Left renal pelvis (tissue), 4 donors: ENCODE measurements at places on chromosomes 1 and 21. TPM values are rescaled to one million over a fixed set of nuclear protein-coding genes. Genes with fewer than 3 reads are reported as not detected.

The KRTAP21-2 gene
- not detected for polyA plus RNA-seq

- DNase-seq: no peak
These were observed 11.8 kb upstream of the ATF3 start for GRCh38 chr1:212596798-212597197.

GRCh38 chr1:221631556-221631955 is 110.3 kb downstream of the DUSP10 start:
- no peak for DNase-seq

GRCh38 chr1:101310506-101310905 is 73.7 kb downstream of the S1PR1 start:
- no peak for DNase-seq

DNA sequence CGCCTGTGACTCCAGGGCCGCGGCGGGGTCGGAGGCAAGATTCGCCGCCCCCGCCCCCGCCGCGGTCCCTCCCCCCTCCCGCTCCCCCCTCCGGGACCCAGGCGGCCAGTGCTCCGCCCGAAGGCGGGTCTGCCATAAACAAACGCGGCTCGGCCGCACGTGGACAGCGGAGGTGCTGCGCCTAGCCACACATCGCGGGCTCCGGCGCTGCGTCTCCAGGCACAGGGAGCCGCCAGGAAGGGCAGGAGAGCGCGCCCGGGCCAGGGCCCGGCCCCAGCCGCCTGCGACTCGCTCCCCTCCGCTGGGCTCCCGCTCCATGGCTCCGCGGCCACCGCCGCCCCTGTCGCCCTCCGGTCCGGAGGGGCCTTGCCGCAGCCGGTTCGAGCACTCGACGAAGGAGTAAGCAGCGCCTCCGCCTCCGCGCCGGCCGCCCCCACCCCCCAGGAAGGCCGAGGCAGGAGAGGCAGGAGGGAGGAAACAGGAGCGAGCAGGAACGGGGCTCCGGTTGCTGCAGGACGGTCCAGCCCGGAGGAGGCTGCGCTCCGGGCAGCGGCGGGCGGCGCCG is at the start of gene SIM2:
TSS of gene SIM2 (plus strand) at position 135 of the 565 bp plus-strand sequence. CDS start 632 bp downstream, outside the sequence.
- no peak for DNase-seq

- no peak for DNase-seq
These were observed 107.9 kb downstream of the S1PR1 start for GRCh38 chr1:101344745-101345144.

- no peak for DNase-seq
These were observed 80.6 kb upstream of the GFI1 start for GRCh38 chr1:92567211-92567868.

The TESK2 gene
- 5.6 TPM for polyA plus RNA-seq

DNA sequence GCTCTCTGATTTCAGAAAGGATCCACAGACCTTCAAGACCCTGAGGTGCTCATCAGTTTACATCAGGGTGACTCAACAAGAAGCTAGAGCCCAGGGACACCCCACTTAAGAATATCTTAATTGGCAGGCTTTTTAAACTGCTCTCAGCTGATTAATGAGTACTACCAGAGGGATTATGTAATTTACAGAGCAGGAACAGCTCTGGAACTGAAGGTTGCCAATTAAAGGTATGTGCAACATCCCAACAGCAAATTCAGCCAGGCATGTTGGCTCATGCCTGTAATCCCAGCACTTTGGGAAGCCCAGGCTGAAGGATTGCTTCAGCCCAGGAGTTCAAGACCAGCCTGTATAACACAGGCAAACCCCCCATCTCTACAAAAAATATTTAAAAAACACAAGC is 295.7 kb downstream of the SETD4 start:
- DNase-seq: no peak

The CLCA1 gene
- polyA plus RNA-seq: not detected

- DNase-seq: no peak
These were observed 83.4 kb upstream of the ADGRL4 start for GRCh38 chr1:79089946-79090345.

The RPS6KC1 gene
- polyA plus RNA-seq: 29.8 TPM

GRCh38 chr1:15328351-15329103 is 81.2 kb upstream of the EFHD2 start:
- no peak for DNase-seq

- no peak for DNase-seq
These were observed 5.4 kb downstream of the TRIM62 start for GRCh38 chr1:33176362-33176850.

DNA sequence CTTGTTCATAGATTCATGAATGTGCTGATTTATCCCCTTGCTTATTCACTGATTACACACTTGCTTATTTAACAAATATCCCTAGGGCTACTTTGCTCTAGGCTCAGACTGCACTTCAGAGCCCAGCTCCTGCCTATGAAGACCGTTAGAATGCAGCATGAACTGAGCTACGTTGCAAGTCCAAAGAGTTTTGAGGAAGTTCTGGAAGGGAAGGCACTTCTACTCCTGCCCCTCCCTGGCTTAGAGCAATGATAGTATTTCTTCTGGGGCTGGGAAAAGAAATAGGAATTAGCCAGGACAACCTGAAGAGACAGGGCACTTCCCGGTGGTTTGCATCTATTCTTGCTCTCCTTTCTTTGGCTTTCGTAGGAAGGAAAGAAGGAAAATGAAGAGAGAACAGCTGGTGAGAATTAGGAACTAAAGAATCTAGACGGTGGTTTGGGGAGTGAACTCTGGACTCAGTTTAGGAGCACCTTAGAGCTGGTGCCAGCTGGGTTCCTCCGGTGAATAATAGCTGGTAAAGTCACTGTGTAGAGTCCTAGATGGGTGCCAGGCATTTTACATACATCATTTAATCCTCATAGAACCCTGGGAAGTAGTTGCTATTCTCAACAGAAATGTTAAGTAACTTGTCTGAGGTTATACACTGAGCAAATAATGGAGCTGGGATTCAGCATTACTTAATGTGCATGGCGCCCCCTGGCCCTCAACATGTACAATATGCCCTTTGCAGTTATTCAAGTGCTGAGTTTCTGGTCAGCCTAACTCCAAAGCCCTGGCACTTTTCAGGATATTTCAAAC is 65.9 kb downstream of the NDUFS5 start:
- no peak for DNase-seq

The CSTB gene
- 38.3 TPM for polyA plus RNA-seq

The RCC1 gene
- 34.1 TPM for polyA plus RNA-seq

- DNase-seq: no peak
These were observed 22.4 kb downstream of the ARMH1 start for GRCh38 chr1:44696789-44697345.

DNA sequence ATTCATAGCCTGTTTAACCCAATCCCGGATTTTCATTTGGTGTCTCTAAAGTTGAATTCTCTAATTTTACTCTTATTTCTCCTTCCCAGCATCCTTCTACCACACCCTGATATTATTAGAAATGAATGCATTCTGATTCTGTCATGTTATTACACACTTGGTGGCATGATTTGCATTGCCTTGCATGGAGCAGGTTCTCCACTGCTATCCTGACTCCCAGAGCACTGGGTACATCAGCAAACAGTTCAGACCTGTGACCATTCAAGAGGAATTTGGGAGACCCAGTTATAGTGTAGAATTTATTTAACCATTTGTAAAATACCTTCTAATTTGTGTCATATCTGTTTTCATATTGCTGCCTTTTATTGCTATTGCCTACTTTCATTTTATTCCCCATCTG is 2.6 kb downstream of the LRRC8B start:
- DNase-seq: no peak

The AMY1A gene
- polyA plus RNA-seq: not detected

The OR2AJ1 gene
- polyA plus RNA-seq: not detected

DNA sequence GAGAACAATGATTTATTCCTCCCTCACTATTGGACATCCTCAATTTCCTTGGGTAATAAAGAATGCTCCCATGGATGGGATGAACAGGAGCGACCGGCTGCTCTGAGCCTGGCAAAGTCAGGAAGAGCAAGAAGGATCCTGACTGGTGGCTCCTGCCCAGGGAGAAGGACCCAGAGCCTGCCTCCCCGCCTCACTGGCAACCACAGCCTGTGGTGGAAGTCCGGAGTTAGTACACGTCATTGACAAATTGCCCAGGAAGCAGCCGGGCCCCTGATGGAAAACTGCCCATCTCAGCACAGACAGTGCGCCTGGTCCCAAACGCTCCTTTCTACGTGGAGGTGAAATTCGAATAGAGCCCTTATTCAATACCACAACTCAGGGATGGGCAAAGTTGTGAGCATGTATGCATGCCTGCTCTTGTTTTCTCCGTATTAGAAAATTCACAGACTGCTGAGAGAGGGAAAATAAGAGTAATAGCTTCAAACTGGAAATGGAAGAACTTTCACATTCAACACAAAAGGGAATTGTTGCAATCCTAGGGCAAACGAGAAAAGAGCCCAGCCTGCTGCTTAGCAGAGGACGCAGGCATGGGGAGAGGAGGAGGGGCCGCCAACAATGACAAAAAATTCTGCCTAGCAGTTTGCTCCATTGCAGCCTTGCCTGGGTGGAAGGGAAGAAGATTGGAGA is 397.1 kb upstream of the VAMP3 start:
- DNase-seq: no peak

DNA sequence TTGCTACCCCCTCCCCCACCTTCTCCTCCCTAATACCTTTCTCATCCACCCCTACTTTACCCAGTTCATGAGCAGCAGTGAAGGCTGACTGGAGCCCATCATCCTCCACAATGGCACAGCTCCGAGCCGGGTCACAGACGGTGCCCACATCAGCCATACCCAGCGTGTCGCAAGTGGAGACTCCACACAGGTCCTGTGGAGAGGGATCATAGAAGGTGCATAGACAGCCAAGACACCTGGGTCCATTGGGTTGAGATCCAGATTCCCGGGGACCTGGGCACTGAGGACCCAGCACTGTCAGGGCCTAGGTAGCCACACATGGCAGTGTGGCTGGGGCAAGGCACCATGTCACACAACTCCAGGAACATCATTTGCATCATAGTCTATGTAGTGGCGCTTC is 2.7 kb downstream of the ADAMTS4 start:
- DNase-seq: no peak

The MSH4 gene
- polyA plus RNA-seq: 0.39 TPM

GRCh38 chr21:44814498-44815023 is 3.3 kb downstream of the SUMO3 start:
- no peak for DNase-seq

DNA sequence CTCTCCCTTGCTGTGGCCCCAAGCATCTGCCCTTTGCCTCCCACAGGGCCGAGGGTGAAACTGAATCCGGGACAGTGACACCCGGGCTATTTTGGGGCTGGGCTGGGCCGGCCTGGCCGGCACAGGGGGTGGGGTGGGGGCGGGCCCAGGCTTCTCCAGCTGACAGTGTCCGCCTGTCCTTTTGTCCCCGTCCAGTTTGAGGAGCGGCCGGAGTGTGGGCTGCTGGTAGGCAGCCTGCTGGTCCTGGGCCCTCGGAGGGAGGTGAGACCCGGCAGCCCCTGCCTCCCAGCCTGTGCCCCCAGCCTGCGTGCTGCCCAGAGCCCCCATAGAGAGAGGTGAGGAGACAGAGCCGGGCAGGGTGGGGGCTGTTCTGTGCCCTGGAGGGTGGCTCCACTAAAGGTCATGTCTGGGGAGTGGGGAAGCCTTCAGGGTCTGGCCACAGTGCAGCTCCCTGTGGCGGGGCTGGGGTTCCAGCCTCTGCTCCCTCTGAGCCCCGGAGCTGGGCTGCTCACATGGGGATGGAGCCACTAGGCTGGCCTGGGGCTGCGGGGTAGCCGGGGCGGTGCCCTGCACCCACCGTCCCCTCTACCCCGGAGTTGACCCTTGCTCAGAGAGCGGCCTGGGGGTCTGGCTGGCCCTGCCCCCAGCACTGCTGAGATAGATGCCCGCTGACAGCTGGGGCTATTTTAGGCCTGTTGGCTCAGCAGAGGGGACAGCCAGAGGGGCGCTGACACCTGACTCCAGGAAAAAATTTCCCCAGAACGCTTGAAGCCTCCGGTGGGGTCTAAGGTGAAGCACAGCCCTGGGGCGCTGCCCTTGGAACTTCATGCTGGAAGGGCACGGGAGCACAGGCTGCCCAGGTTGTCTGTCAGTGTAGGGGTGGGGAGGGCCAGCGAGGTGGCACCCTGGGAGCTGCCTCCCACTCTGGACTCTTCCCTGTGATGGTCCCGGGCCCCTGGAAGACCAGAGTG is at the start of gene OBSCN:
TSS of gene OBSCN (plus strand) at position 194 of the 971 bp plus-strand sequence. CDS start 3,740 bp downstream, outside the sequence.
- DNase-seq: no peak

The DNAJC28 gene
- 5.4 TPM for polyA plus RNA-seq

DNA sequence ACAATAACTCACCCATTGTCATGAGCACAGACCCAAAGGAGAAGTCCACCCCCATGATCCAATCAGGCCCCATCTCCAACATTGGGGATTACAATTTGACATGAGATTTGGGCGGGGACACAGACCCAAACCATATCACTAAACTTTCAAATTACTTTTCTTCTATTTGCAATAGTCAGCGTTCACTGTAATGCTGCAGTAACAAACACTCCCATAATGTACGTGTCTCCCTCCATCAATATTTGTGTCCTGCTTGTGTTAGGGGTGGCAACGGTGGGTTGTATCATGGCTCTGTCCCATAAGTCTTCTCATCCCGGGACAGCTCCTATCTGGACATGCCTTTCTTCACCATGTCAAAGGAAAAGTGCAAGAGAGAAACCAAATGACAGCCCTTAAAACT is 26.2 kb downstream of the TFF3 start:
- no peak for DNase-seq

- no peak for DNase-seq
These were observed 691 bp downstream of the RIMS3 start for GRCh38 chr1:40664791-40665190.

The ESPN gene
- polyA plus RNA-seq: 12.0 TPM

DNA sequence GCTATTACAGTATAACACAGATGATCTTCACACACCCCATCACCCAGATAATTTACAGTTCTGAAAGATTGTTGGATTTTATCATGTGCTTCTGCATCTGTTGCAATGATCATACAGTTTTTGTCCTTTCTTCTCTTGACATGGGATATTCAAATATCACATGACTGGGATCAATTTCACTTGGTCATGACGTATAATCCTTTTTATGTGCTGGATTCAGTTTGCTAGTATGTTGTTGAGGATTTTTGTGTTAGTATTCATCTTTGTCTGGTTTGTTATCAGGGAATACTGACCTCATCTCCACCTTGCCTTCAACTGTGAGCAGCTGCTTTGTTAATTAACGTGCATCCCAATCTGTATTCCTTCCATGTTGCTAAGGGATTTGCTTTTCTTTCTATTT is 44.7 kb upstream of the DISC1 start:
- DNase-seq: no peak

The FAM72D gene
- polyA plus RNA-seq: 1.6 TPM

The NUDC gene
- polyA plus RNA-seq: 93.0 TPM
